Hypothalamus (tissue), 51 donors: ENCODE measurements at places on chromosomes 2 and 18.

DNA sequence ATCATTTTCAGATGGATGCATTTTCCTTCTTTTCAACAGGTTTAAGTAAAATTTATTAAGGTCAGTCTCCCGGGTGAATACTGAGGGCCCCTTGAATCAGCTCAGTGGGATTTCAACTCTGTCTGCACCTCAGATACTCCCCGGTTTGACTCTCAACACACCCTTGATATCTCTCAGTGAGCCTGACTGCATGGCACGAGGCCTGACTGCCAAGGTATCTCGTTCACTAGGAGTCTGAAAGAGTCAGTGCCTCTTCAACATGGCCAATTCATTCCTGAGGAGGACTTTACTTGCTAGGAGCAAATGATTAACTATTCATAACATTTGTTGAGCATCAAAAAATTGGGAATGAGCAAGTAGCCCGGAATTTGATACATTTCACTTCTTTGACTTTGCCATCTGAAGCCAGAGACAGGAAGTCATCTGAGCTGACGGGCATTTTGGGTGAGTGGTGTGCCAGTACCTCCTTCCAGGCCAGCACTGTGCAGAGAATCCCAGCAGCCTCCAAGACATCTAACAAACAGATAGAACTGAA, 81.0 kb downstream of the VAPA start:
- no peak for DNase-seq

GRCh38 chr2:240024766-240025165, 376 bp downstream of the NDUFA10 start:
- no peak for DNase-seq

GRCh38 chr2:28801726-28802125, 8.9 kb upstream of the SPDYA start:
- DNase-seq = no peak

GRCh38 chr2:42862669-42863185, 70.3 kb upstream of the HAAO start:
- no peak for DNase-seq

DNA sequence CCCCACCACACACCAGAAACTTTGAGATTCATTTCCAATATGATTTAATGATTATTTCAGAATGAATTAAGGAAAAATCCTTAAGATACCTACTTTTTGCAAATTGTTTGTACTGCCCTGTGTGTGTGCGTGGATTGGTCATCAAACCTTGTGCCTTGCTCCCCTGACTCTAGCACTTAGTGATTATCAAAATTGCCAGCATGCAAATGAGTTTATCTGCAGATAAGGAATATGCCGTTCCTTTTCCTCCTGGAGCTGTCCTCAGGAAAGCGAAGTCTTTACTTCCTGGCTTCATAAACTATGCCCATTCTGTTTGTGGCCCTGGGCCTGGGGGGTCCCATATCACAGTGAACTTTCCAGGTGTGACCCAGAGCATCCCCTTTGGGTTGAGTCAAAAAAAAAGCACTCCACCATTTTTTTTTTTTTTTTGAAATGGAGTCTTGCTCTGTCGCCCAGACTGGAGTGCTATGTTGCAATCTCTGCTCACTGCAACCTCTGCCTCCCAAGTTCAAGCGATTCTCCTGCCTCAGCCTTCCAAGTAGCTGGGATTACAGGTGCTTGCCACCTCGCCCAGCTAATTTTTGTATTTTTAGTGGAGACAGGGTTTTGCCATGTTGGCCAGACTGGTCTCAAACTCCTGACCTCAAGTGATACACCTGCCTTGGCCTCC, 11.4 kb downstream of the CHMP1B start:
- no peak for DNase-seq

GRCh38 chr2:138013639-138014038, 49.4 kb downstream of the HNMT start:
- no peak for DNase-seq

GRCh38 chr2:223601018-223601417, 1.1 kb downstream of the SCG2 start:
- DNase-seq = no peak
